ENCODE measurements at places on chromosomes 3 and 15.

- DNase-seq = no peak
Observed at GRCh38 chr3:142056656-142057330, 92.6 kb downstream of the TFDP2 start.

GRCh38 chr3:192122832-192123594 lies 604.3 kb downstream of the FGF12 start:
- DNase-seq = no peak

DNA sequence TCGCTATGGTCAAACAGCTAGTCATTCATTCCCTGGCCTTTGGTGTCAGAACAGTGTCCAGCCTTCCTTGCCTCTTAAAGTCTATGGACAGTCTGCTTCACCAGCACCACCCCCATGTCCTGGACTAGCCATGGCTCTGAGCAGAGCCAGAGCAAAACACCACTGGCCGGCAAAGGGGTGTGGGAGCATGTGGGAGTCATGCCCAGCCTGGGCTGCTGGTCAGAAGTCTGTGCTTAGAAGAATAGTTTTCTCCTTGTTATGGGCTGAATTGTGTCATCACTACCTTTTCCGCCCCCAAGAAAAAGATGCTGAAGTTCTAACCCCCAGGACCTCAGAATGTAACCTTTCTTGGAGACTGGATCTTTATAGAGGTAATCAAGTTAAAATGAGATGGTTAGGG lies 132.9 kb upstream of the LPP start:
- DNase-seq = no peak

GRCh38 chr3:97187771-97188170 lies 373.4 kb downstream of the EPHA6 start:
- DNase-seq = no peak

DNA sequence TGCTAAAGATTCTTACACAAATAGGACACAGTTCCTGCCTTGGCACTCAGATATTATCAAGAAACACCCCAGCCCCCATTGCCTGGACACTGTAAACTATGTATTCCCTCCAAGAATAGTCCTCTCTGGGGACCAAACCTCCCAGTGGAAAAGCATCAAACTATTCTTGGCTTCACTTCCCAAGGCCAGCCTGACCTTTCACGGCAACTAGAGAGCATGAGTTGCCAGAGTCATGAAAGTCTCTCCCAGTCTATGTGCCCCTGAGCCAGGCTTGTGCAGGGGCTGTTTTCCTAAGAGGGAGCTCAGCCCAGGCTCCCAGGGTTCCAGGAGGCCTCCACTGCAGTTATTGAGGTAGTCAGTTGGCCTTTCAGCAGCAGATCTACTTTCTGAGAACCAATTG lies 251.9 kb upstream of the TGFBR2 start:
- no peak for DNase-seq

DNA sequence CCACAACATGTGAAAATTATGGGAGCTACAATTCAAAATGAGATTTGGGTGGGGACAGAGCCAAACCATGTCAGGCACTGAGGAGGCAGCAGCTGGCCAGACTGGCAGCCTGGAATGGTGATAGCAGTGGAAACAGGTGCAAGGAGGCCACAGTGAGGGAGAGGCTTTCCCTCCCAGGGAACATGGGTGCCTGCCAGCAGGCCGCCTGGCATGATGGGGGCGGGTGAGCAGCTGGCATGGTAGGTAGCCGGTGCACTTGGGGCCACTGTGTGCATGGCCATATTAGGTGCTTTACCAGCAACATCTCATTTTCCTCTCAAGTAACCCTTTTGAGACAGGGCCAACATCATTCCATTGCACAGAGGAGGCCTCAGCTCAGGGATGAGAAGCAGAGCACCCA lies 18.3 kb upstream of the MRPS22 start:
- DNase-seq = no peak

DNA sequence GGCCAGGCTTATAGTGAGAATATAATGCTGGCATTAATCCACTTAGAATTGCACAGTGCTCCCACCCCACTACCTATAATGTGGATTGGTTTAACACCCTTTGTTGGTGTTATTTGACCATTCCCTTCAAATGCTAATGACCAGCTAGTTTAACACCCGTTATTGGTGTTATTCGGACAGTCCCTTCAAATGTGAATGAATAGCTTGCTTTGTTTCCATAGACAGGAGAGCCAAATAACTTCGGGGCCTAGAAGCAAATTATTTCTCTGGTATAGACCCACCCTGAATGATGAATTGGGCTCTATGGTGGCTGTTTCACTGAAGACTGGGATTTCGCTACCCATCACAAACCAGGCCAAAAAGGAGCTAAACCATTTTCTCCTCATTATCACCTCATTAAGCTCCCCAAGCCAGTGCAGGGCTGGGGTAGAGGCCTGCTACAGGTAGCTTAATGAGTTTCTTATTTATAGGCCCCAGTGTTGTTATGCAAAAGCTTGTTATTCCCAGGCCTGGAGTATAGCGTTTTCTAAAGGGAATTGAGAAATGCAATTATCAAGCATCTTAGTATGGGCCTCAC lies 494.1 kb upstream of the DPH6 start:
- DNase-seq = no peak

- no peak for DNase-seq
Observed at GRCh38 chr3:32675650-32676049, 9.3 kb upstream of the CNOT10 start.

- no peak for DNase-seq
Observed at GRCh38 chr3:186453531-186453930, 90.6 kb downstream of the CRYGS start.

DNA sequence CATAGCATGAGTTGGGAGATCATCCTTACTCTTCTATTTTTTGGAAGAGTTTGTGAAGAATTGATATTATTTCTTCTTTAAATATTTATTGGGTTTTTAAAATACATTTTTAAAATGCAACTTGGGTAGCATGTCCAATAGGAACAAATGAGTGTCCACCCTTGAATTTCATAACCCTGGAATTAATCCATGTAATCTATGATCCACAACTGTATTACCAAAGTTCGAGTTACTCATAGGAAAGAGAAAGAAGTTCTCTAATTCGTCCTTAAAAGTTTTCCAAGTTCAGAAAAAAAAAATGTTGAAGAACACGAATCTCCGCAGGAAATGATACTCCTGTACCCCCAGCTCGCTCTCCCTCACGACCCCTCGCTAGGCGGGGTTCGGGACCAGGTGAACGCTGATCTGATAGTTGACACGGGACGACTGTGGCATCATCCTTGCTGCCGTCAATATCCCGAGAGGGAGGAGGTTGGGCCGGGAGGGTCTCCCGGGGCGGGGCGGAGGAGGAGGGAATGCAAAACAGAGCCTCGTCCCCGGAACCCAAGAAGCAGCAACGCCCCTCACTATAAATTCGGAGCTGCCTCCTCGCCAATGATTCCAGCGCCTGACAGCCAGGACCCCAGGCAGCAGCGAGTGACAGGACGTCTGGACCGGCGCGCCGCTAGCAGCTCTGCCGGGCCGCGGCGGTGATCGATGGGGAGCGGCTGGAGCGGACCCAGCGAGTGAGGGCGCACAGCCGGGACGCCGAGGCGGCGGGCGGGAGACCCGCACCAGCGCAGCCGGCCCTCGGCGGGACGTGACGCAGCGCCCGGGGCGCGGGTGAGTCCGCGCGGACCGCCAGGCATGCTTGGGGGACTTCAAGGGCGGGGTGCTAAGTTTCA lies at the start of gene AGTR1:
TSS of gene AGTR1 (plus strand) at position 598 of the 884 bp plus-strand sequence. CDS start 43,133 bp downstream, outside the sequence.
- peak; percentile 86 for DNase-seq

- no peak for DNase-seq
Observed at GRCh38 chr3:116423374-116423773, 21.9 kb downstream of the LSAMP start.

GRCh38 chr15:35691891-35692867 lies 146.2 kb upstream of the DPH6 start:
- no peak for DNase-seq

DNA sequence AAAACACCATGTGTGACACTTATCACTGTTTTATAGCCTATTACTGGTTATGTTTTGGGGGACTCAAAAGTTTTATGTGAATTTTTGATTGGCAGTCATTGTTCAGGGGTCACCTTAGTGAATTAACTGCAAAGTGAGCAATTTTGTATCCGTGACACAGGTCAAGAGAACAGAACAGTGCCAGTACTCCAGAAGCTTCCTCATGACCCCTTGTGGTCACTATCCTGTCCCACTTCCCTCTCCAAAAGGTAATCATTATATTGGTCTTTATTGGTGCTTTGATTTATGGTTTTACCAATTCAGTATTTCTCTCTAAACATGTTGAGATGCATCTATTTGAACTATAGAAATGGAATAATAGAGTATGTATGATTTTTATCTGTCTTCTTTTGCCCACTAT lies 107.1 kb downstream of the STT3B start:
- no peak for DNase-seq

- no peak for DNase-seq
Observed at GRCh38 chr15:83372434-83372891, 74.7 kb upstream of the SH3GL3 start.

- no peak for DNase-seq
Observed at GRCh38 chr3:102024270-102024904, 175.1 kb downstream of the NFKBIZ start.

GRCh38 chr3:53195602-53196574 lies 34.9 kb downstream of the PRKCD start:
- no peak for DNase-seq

DNA sequence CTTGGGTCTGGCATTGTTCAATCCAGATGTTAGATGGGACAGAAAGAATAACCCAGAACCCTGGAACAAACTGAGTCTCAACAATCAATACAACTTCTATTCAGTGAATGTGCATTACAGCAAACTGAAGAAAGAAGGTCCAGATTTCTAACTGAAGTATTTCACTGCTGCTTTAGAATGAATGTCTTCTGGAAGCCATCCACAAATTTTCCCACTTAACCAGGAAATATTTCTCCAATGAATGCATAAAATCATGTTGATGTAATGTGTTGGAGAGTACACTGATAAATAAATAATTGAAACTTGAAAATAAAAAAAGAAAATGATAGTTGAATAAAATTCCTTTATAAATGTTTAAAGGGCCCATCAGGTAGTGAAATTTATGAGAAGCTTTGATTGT lies 658.6 kb downstream of the ZBBX start:
- no peak for DNase-seq

DNA sequence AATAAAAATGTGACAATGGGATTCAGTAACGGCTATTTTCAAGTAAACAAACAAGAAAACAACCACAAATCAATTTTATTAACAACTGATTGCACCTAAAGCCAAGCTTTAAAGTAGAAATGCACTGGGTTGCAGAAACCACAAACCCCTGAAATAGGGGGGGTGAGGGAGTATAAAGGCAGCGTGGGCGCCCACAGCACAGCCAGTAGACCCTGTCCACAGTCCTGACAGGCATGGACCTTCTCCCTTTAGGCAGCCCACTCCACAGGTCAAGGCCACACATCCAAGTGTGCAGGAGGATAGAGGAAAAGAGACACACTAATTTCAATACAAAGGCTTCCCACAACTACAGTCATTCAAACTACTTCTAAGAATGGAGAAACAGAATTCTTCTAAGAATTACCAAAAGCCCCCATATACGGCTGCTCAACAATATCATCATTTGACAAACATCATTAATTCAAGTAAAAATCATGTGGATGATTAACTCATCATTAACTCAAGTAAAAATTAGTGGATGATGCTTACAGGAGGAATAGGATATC lies 48.7 kb downstream of the CHSY1 start:
- DNase-seq = no peak

DNA sequence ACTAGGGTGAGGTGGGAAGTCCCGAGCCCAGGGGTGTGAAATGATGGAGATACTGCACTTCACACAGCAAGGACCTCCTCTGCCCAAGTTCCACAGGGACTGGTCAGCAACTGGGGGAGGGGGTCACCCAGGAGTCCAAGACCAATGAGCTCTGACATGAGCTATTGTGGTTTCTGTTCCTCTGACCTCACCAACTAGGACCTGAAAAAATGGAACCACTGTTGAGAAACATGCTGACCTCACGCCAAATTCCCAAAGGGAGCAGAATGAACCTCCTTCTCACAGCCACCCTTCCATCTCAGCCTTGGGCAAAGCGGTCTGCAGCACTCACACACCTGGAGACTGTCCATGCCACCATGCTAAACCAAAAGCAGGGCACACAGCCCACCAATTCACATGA lies 69.3 kb downstream of the LRIG1 start:
- peak; percentile 70 for DNase-seq

DNA sequence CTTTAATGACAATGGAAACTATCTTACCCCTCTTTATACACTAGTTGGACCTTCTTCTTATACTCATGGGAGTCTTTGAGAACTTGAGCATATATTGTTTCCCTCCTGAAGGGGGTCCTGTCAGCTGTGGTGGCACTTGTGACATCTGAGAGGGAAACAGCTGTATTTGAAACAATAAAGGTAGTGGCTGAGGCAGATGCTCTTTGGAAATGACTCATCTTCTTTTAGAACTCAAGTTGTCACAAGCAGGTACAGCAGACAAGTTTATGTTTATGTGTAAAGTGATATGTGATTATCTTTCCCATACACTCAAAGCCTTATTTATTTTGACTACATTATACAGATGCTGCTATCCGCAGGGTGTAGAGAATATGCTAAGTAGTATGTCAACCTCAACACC lies 220.0 kb upstream of the GRM7 start:
- no peak for DNase-seq

GRCh38 chr15:92407916-92408315 lies 14.2 kb downstream of the ST8SIA2 start:
- DNase-seq = no peak

DNA sequence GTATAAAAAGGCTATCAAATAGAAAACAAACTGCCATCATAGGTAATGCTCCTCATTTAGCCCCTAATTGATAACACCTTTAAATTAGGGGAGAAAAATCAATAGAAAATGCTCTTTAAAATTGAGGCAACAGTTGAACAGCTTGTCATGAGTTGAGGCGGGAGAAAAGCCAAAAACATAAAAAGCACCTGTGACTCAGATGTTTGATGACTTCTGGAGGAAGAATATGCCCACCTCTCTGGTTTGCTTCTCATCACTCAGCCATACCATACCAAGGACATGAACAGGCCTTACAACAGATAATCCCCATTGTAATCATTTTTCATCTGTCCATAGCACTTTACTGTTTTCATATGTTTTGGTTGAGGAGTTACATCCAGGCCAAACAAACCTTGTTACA lies 246.0 kb downstream of the MYRIP start:
- no peak for DNase-seq

DNA sequence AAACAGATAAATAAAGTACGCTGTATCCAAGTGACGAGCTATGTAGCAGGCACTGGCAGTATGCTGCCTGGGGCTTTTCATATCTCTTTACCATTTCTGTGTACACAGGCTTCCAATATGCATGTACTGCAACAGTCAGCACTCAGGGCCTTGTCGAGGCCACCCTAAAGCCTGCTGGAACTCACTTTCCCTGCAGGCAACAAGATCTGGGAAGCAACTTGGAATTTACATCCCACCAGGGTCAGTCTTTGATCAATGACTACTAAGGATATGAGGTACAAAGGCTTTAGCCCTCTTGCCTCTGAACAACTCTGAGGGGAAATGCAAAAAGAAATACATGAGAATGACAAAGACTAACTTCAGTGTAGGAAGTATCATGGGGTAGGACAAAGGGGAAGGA lies 101.8 kb upstream of the ARL6 start:
- no peak for DNase-seq

All from fibroblast of gingiva (primary cell).